Activated CD4-positive, alpha-beta T cell treated with anti-CD3 and anti-CD28 coated beads for 4 hours (primary cell): ENCODE measurements at places on chromosomes 7 and 10.

- no peak for DNase-seq
These were observed 12.9 kb upstream of the CSGALNACT2 start for GRCh38 chr10:43125274-43125845.

DNA sequence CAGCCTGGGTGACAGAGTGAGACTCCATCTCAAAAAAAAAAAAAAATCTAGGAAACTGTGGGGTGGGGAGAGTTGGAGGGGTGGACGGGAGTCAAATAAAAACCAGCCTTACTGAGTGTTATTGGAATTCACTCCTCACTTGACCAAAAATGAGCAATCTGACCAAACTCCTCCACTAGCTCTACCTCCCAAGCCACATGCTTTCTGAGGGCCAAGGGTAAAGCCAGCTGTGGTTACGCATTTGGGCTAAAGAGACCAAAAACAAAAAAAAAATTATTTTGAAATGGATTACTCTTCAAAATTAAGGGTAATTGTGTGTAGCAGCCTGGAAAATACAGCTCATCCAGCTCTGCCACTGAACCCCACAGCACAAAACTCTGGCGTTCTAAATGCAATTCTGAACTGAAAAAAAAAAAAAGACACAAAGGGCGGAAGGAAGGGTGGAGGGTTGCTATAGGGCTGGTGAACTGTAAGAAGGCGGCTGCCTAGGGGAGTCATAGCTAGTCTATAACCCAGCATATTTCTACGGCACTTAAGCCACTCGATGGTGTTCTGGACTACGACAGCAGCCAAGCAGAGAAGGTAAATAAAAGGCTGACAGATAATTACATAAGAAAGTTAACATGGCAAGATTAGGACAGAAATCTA is 7.8 kb downstream of the ELMO1 start:
- DNase-seq, result peak; percentile 49

DNA sequence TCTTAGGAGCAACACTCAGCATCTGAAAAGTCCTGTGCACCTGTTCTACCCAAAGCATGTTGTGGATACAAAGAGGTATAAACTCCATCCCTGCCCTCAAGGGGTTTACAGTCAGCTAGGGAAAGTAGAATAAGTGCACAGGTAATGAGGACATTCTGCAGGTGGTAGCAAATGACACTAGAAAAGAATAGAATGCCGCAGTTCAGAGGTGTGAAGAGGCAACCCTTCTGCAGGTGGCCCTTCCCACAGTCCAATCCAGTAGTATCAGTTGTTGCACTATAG is 36.7 kb downstream of the WBP1L start:
- DNase-seq, result no peak

DNA sequence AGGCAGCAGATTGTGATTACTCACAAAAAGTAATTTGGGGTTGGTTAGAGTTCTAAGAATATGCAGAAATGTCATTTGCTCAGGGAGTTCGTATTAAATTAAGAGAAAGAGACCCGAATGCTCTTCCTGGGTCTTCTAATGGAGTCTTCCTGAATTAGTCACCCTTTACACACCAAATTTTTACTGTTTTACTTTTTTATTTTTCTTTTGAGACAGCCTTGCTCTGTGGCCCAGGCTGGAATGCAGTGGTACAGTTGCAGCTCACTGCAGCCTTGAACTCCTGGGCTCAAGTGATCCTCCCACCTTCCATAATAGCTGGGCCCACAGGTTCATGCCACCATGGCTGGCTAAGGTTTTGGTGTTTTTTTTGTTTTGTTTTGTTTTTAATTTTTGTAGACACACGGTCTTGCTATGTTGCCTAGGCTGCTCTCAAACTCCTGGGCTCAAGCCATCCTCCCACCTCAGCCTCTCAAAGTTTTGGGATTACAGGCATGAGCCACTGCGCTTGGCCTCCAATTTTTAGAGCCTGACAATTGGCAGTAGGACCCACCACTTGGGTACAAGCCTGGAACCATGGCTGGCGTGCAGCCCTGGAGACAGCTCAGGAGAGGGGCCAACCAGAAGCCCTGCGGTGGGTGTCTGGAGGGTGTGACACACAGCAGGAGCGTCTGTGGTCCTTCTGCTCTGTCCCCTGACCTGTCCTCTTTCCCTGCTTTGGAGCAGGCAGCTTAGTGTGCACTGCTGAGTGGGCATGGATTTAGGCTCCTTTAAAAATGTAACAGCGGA is 16.4 kb upstream of the BHLHA15 start:
- DNase-seq, result no peak

GRCh38 chr7:95925236-95925635 is 152.9 kb downstream of the DYNC1I1 start:
- no peak for DNase-seq
